CD4-positive, alpha-beta T cell treated with Interleukin-4 for 4 hours (primary cell): ENCODE measurements at places on chromosomes 2 and 18.
A peak's percentile ranks its signal among the peaks of the same experiment; 100 is the strongest.

GRCh38 chr2:102130647-102130991 is 11.9 kb upstream of the IL1R1 start:
- no peak for DNase-seq

DNA sequence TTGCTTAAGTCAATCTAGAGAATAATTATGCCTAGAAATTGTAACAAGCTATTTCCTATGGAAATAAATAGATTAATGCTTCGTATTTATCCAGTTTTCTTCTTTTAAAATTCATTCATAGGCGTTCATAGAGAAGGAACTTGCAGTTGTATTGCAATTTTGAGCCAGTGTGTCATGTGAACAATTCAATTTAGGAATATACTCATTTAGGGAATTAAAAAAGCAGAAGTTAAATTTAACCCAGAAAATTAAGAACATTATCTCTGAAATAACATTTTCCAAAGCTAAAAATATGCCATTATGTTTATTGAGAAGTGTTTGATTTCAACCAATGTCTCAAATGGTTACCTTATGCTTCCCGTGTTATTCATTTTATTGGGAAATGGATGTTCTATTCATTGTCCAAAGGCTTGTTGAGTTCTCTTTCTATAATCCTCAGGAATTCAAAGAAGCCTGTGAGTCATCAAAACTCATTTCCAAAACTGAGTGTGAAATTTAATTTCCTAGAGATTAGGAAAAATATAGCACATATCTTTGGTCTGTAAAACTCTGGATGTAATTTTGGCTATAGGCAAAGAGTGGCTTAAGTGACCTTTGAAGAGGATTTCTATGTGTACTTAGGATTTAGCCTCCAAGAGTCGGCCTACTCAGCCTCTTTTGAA is 99.7 kb downstream of the SLC8A1 start:
- DNase-seq = no peak

DNA sequence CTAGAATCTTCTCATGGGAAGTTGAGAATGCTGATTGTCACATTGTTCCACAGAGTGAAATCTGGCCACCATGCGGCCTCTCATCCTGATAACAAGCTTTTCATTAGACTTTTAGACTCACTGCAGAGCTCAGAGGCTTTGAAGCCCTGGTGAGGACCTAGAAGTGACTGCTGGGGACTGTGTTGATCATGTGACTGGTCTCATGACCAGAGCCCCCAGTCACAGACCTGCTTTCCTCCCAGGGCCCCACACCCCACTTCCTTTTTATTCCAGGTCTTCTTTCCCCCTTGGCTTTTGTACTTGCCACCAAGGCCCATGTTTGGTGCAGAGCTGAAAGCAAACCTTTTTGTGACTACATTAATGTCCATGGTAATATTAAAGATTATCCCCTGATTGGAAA is 45.2 kb downstream of the PRKCE start:
- no peak for DNase-seq

- DNase-seq = no peak
Observed at GRCh38 chr18:53457068-53457467, 767.4 kb downstream of the MBD2 start.

DNA sequence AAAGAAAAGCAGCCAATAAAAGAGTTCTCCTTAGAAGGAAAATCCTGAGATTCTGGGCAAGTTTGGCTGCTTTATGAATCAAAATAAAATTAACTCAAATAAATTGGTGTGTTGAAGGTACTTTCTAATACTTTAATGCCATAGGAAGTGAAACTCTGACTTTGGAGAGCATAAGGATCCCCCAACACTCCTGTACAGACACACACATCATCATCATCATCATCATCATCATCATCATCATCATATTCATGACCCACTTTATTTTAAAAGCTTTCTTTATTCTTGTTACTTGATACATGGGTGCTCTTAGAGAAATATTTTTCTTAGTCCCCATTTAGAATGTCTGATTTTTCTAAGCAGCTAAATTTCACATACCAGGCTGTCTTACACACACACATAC is 283.1 kb upstream of the CYRIA start:
- no peak for DNase-seq

- DNase-seq = no peak
Observed at GRCh38 chr2:8096484-8096883, 585.4 kb upstream of the ID2 start.

DNA sequence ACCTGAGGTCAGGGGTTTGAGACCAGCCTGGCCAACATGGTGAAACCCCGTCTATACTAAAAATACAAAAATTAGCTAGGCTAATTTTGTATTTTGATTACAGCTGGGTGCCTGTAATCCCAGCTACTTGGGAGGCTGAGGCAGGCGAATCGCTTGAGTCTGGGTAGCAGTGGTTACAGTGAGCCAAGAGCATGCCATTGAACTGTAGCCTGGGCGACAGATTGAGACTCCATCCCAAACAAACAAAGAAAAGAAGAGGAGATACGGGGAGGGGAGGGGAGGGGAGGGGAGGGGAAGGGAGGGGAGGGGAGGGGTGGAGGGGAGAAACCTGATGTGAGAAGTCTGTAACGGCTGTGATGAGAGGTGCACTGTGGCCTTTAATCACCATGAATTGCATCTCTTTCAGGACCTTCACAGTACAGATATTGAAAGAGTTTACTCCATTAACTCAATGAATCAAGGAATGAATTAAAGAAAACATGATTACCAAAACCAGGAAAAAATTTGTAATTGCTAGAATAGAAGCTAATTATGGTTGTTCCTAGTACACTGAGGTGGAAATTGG is 135.3 kb downstream of the CALCRL start:
- DNase-seq = no peak

GRCh38 chr2:147352264-147353071 is 492.4 kb upstream of the ACVR2A start:
- DNase-seq = no peak

DNA sequence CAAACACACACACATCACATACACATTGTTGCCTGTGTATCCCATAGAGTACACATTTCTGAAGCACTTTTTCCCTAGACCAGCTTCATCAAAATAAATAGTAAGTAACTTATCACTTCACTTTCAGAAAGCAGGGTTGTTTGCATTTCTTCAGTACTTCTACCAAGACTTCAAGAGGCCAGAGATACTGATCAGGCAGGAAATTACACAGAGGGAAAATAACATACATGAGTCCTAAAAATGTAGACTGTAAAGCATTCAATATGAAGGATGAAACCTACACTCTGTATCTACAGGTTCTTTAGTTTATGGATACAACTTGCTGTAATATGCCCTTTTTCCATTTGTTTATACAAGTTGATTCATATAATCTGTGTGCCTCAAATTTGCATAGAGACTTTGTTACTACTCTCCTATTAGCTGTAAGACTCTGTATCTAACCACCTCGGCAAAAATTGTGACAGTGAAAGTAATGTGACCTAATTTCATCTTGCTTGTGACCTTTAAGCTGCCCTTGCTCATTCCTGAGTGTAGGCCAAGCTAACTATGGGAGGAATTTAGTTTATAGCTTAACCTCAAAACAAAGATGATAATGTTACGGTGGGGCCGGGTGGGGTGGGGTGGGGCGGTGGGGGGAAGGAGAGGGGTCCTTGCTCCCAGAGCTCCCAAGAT is 228.9 kb upstream of the SPOPL start:
- DNase-seq = no peak

DNA sequence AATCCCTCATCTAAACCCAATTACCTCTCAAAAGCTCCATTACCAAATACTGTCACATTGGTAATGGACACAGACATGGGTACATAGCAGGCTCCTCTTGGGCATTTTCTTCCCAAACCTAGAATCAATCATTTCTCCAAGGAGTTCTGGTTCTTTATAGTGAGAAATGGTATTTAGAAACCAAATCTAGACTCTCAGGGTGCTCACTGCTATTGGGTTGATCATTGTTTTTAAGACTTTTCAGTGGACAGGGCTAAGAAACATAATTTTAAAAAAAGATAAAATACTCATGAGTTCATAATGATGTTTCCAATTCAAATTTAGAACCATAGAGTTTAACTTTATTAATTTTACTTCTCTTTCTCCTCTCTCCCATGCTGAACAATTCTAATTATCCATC is 9.4 kb upstream of the GLI2 start:
- no peak for DNase-seq

- no peak for DNase-seq
Observed at GRCh38 chr18:36299015-36299414, 1.5 kb downstream of the FHOD3 start.

GRCh38 chr18:2610549-2610948 is 39.2 kb downstream of the NDC80 start:
- DNase-seq = no peak

DNA sequence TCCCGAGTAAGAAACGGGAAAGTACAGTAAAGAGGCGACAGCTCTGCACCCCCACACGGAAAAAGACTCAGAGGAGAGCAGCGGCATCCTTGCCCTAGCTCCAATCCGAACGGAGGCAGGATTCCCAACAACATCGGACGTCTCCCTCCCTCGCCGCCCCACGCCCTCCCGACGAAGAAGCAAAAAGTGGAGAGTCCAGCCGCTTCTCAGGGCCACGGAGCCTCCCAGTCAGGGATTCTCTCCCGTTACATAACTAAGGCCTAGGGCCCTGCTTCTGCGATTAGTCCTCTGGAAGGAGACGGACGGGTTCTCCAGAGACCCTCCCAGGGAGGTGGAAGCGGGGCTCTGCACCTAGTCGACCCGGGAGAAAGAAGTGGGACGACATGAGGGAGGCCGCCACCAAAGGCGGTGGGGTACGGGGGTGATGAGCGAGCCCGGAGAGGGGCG is 587 bp downstream of the SUMO1 start:
- DNase-seq = no peak

- DNase-seq = no peak
Observed at GRCh38 chr2:192499476-192499875, 304.7 kb upstream of the TMEFF2 start.

DNA sequence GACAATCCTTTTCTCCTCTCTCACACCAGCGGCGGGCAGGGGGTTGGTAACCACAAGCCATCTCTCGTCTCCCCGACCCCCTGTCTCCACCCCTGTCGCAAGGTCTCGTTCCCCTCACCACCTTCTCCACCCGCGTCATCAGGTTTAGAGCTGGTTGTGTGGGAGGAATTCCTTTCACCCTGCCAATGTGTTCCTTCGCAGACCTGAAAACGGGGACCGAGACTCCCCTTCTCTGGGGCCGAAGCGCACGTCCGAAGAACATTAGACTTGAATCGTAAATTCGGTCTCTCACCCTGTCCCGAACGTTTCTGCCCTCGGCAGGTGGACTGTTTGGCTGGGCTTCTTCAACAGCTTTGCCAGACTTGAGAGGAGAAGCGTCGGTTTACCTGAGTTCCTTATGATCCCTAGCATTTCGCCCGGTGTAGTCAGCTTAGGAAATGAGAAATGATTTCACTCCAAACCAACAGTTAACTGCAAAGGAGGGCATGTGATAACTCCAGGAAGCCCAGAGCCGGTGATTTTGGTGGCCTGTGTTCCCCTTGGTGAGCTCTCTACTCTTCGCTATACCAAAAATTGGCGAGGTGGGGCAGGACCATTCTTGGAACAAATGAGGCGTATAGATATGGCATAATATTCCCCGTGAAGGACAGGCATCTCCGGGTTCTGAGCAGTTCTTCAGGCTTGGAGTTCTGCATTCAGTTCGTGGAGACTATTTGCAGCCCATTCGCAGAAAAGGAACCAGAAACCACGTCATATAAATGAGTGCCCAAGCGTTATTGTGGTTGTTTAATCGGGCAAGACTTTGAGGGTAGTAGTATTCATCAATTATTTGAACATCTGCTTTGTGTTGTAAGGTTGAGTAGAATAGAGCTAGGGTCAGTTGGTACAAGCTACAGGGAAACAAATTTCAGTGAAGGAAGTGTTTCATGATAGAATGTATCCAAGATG is 694 bp downstream of the CFAP36 start:
- DNase-seq = peak; percentile 13

DNA sequence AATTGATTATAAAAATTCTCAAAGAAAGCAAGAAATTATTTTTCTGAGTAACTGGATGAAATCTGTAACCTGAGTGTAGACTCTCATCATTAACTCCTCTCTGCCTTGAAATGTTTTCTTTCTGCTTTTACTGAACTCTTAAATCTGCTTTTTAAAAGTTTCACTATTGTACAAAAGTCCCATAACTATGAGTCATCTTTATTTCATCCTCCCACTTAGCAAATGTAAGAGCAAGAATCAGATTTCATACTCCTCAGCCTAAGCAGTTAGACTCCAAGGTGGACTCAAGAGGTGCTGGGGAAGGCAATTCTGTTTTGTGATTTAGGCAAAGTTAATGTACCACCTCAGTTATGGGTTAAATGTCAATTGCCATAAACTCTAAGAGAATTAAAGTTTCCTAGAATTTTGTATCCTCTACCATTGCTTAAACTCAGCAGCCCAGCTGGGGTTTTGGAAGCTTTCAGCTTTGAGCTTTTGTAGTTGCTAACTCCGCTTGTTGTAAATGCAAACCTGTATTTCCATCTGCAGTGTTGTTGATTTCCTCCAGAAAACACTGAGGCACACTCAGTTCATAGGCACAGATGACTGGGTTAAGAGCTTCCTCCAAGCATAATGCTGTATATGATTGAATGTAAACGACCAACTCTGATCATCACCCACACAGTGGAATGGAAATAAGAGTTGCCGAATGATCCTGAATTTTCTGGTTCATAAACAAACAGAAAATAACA is 268.8 kb downstream of the ARHGAP15 start:
- DNase-seq = no peak

DNA sequence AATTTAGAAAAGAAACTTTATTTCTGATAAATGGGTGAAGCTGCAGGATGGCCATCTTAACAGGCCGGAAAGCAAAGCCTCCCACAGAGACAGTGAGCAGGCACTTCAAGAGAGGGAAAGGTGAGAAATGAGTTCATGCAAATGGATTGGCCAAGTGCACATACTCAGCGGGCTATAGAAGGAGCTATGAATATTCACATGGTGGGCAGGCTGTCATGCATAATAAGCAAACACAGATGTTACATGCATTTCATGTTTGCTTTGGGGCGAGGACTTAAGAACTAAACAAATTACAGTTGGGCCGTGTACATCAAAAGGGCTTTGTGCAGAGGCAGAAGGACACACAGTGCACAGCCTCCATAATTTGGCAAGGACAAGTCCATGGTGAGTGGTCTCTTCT is 69.8 kb upstream of the MAL start:
- DNase-seq = no peak

DNA sequence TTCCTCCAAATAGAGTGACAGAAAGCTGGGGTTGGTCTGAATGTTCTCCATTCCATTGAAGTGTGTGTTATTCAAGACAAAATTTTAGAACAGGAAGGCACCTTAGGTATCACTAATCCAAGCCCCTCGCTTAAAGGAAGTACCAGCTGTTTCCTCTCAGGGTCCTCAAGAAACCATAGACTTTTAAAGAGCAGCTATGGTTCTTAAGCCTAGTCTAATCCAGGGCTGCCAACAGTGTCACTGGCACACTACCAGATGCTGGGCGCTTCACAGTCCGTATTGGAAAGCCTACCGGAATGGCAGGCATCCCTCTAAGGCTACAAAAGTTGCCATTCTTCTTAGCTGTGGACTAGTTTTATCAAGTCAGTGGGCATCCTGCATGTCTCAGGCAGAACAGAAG is 1.9 kb downstream of the NEMP2 start:
- DNase-seq = no peak
